Kidney capillary endothelial cell (primary cell): ENCODE measurements at places on chromosomes 13 and 19.

GRCh38 chr13:44972956-44973581 lies 16.2 kb downstream of the NUFIP1 start:
- no peak for DNase-seq

GRCh38 chr19:10667867-10668266 lies 13.7 kb downstream of the ILF3 start:
- DNase-seq, result no peak

- no peak for DNase-seq
Measured at GRCh38 chr19:9078651-9079050, 8.2 kb upstream of the OR1M1 start.

DNA sequence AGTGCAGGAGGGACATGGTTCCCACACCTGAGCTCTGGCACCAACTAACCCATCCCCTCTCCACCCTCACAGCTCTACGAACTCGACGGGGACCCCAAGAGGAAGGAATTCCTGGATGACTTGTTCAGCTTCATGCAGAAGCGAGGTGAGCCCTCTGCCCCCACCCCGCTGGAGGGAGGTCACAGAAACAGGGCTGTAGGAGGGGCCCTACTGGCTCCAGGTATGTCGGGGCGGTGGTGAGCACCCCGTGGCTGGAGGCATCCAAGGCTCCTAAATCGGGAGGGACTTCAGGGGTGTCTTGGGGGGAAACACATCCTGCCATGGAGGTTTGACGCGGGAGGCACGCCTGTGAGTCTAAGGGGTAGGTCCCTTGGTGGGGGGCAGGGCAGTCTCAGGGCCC lies 24.1 kb upstream of the WDR18 start:
- no peak for DNase-seq

DNA sequence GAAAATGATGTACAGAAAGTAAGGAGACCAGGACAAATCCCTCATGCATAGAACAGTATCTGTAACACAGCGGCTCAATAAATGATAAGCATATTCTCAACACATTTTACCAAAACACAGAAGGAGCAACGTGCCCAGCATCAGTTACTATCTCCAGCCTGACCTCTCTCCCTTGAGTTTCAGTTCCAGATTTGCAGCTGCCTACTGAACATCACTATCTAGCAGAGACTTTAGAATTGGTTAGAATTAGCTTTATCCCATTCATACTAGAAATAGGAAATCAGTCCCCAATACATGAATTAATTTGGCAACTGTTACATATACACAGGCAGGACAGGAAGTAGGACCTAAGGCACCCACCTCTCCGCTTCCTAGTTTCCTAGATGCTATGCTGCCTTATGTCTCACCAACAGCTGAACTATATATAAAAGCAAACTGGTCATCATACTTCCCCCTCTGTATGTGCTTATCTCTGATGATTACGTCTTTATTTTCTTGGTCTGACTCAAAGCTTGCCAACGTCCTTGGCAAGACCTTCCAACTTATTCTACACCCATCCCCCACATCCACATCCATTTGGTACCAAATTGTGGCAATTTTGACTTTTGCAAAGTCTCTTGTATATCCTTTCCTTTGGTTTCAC lies 61.1 kb downstream of the SACS start:
- DNase-seq, result peak; percentile 66

GRCh38 chr19:49664171-49665035 lies 1.3 kb downstream of the IRF3 start:
- no peak for DNase-seq

DNA sequence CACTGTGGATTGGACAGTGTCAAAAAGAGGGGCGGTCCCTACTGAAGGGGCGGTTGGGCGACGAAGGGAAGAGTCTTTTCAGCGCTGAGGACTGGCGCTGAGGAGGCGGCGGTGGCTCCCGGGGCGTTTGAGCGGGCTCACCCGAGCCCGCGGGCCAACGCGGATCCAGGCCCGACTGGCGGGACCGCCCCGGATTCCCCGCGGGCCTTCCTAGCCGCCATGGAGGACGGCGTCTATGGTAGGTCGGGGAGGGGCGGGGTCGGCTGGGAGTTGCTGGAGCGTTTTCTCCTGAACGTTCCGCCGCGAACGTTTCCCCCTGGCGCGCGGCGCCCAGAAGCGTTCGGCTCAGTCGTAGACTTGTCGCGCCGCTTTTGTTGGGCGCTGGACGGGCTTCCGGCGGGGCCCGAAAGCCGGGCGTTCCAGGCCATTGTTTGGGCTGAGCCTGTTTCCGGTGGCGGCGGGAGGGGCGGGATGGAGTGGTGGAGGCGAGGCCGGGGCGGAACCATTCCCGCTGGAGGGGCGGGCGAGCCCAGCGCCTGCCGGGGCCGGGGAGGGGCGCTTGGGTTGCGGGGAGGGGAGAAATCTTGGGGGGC lies at the start of gene CYTH2:
Gene CYTH2, plus strand, starts transcription at position 81 of the 593 bp plus-strand sequence. Its CDS starts 139 bp downstream, at position 220.
- peak; percentile 76 for DNase-seq

DNA sequence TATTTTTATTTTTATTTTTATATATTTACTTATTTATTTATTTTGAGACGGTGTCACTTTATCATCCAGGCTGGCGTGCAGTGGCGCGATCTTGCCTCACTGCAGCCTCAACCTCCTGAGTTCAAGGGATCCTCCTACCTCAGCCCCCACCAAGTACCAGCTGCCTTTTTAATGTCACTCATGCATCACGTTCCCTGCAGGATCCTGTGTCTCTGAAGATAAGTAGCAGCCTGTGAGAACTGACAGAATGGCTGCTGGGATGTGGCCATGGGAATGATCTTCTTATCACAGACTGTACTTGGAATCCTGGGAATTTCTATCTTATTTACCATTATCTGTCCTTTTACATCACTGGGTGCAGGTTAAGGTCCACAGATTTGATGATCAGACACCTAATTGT lies 9.2 kb upstream of the ZNF761 start:
- no peak for DNase-seq

GRCh38 chr13:106551350-106551749 lies 15.9 kb upstream of the EFNB2 start:
- DNase-seq, result no peak

DNA sequence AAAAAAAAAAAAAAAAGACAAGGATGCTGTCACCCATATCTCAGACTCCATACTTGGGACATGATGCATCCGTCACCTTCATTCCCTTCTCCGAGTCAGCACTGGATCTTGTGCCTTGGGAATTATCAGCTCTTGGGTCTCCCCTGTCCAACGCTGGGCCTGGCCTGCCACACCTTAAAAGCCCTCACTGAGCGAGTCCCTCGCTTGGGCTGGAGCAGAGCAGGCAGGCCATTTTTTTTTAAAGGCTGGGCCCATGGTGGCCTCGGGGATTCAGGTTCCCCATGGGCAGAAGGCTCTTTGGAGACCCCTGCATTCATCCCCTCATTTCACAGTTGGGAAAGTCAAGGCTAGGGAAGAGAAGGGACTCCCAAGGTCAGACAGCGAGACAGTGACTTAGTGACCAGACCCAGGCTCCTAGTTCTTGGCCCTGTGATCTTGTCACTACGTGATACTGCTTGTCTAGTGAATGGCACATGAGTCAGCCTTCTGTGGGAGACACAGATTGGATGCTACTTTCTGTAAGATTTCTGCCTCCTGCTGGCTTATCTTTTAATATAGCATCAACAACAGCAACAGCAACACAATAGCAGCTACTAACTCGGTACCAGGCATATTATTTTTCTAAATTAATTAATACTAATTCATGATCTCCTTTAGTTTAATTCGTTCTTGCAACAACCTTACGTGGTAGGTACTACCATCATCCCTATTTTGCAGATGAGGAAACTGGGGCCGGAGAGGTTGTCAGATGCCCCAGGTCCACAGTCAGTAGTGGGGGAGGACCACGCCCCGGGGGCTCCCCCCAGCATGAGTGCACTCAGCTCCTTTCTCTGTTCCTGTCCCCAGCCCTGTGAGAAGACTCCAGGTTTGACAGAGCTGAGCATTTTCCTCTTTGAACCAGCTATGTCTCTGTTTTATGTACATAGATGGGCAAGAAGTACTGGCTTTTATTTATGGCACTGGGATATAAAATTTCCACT lies 27.4 kb upstream of the ZNF536 start:
- DNase-seq, result no peak

GRCh38 chr13:113664751-113665596 lies 2.0 kb upstream of the GRK1 start:
- no peak for DNase-seq

- DNase-seq, result no peak
Measured at GRCh38 chr13:31951215-31951678, 80.3 kb upstream of the FRY start.

DNA sequence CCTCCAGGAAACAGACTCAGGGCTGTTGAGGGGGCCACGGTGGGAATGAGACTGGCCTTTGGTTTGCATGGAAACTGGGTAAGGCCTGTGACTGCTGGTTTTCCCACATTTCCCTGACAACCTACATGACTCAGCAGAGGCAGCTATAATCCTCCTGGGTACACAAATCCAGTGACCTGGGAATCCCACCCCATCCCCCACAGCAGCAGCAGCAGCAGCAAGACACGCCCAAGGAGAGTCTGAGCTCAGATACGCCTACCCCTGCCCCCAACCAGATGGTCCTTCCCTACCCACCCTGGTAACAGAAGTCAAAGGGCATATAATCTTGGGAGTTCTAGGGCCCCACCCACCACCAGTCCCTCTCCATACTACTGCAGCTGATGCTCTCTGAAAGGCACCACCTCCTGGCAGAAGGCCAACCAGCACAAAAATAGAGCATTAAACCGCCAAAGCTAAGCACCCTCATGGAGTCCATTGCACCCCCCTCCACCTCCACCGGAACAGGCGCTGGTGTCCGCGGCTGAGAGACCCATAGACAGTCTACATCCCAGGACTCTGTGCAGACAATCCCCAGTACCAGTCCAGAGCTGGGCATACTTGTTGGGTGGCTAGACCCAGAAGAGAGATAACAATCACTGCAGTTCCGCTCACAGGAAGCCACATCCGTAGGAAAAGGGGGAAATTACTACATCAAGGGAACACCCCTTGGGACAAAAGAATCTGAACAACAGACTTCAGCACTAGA lies 237.2 kb upstream of the SPRY2 start:
- no peak for DNase-seq

DNA sequence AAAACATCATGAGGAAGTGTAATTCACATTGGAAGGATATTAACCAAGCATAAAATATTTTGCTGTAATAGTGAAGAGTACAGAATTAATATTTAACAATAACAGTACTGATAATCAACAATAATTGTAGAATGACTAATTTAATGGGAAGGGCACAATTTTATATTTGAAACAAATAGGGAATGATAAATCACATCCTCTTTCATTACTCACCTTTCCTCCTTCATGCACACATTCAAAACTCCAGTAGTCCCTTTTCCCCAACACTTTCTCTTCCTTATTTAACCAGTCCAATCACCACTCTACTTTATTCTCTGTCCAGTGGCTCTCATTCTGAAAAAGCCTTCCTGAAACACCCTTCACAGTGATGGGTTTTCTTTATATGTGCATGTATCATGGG lies 110.8 kb upstream of the POSTN start:
- DNase-seq, result no peak

DNA sequence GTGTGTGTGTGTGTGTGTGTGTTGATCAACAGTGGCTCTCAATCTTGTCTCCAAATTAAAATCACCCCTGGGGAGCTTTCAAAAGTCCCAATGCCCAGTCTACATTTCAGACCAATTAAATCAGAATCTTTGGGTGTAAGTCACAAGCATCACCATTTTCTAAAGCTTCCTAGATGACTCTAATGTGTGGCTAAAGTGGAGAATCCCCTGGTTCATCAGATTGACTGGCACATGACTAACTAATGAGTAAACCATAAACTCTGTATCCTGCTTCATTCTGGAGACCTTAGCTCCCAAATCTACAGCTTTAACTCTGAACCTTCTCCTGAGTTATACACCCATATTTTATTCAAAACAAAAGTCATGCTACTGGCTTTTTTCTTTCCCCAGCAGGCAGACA lies 131.3 kb downstream of the SUCLA2 start:
- DNase-seq, result no peak

GRCh38 chr19:18023622-18024251 lies 15.8 kb downstream of the ARRDC2 start:
- DNase-seq, result peak; percentile 83

- DNase-seq, result peak; percentile 50
Measured at GRCh38 chr19:28878862-28879566, 333.9 kb downstream of the UQCRFS1 start.

DNA sequence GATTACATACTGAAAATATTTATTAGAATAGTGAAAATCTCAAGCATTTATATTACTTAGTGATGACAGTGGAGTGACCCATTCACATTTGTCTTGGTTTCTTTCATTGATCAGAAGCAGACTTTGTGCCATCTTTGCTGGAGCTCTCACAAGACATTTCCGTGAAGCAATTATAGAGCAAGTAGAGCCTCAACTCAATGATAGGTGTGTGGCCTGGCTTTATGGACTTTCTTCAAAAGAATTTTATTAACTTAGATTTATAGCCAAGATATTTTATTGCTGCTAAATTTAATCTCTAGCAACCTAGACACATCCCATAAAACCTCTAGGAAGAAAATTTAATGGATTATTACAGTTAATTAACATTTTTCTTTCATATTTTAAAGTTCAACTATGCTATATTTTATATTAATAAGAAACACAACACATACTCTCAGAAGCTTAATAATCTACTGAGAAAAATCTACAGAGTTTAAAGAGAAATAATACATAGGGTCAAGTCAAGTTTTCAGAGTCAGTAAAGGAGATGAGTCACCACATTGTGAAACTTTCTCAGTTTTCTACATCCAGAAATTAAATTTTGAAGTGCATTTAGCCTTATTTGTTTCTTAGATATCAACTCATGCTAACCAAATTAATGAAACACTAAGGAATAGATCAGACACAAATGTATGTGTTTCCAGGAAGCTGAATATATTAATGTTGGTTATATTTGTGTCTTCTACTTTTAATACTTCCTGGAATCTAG lies 160.5 kb downstream of the LACC1 start:
- DNase-seq, result no peak

DNA sequence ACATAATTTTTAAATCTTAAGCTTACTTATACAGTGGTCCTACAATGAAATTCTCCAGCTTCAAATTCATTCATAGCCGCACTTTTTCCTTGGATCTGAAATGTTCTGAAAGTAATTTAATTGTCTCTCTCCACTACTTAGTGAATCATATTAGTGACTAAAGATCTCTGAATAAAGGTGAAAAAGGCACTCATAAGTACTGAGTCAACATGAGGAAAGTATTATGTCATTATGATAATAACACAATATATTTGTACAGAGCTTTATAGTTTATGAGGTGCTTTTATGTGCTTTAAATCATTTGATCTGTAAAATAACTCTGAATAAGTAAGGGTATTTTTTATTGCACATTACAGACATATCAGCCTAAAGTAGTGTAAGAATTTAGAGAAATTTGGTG lies 628.2 kb upstream of the SLITRK5 start:
- DNase-seq, result no peak

GRCh38 chr13:54913668-54914067 lies 1885.1 kb downstream of the OLFM4 start:
- DNase-seq, result no peak

DNA sequence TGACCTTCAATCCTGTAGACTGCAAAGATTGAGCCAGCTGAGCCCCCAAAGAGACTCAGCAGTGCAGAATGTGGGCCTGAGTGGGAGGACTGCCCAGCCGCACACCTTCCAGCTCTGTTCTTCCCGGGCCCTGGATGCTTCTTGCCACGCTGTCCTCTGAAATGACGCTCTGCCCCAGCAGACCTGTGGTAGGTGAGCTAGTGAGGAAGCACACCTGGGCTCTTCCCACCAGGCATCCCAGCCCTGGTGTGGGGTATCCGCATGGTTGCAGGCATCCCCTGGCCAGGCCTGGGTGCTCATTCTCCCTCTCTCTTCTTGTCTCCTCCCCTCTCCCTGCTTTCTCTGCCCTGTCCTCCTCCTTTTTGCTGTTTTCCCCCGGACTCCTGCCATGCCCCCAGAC lies 9.8 kb upstream of the MZF1 start:
- no peak for DNase-seq
